Activated CD4-positive, alpha-beta memory T cell treated with anti-CD3 and anti-CD28 coated beads, Interleukin-2, amount 10 ng/mL, durations not matched to agents 7 days and 5 days (primary cell): ENCODE measurements at places on chromosomes 11 and 22.

DNA sequence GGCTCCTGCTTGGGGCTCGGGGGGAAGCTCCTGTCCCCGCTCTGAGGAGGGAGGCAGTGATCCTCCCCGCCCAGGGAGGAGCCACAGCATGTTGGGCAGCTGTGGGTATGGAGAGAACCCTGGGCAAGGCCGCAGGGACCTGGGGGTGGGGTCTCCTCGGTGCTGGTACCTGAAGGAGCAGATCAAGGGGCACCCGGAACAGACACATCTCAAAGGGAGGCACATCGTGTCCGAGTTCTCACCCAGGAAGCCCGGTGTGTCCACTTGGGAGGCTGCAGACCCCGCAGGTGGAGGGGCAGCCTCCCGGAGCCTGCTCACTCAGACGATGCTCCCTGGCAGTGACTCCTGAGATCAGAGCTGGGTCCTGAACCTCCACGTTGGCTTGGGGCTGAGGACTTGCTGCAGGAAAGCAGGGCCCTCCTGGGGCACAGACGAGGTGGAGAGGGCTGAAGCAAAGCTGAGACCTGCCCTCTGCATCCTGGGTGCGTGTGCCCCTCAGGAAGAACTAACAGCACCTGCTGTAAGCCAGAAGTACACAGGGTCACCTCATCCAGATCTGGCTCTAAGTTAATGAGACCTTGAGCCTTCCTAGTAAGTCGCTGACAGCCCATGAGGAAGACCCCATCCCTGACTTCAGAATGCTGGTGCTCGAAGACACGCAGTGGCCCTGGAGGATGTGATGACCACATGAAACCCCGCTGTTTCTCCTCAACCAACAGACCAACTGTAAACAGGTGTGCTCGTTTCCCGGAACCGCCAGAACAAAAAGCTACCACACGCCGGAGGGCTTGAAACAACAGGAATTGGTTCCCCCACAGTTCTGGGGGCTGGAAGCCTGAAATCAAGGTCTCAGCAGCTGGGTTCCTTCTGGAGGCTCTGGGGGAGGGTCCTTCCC, 5.9 kb upstream of the OSBPL5 start:
- DNase-seq, result no peak

GRCh38 chr22:37427135-37427710, at the start of gene ELFN2:
TSS of gene ELFN2 (minus strand) at chr22:37427479. CDS start at chr22:37375534, 51,945 bp downstream.
- DNase-seq, result no peak

DNA sequence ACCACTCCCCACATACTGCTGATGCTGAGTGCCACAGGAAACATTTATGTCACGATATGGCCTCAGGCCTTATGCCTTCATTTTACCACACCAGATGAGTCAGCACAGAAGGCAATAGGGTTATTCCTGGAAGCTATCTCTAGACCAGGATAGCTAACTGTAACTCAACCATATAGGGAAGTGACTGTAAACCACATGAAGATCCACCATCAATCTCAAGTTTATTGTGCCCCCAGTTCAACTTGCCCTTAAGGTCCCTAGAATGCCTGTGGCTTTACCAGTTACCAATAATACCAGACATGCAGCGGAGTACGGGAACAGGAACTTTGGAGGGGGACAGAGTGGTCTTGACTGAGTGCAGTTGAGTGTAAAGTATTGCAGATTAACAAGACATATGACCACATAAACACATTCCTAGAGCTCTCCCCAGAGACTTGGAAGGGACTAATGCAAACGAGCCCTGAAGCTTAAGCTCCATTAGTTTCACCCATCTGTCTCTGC, 180.9 kb downstream of the KIF18A start:
- no peak for DNase-seq

DNA sequence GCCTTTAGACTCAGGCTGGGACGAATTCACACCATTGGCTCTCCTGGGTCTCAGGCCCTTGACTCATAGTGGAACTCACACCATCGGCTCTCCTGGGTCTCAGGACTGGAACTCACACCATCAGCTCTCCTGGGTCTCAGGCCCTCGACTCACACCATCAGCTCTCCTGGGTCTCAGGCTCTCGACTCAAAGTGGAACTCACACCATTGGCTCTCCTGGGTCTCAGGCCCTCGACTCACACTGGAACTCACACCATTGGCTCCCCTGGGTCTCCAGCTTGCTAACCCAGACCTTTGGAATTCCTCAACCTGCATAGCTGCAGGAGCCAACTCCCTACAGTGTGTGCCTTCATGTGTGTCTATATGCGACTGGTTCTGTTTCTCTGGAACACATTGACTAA, 56.7 kb downstream of the SHISAL1 start:
- peak; percentile 12 for DNase-seq

- DNase-seq, result no peak
These were observed 57.5 kb upstream of the RBFOX2 start for GRCh38 chr22:36086170-36086490.

DNA sequence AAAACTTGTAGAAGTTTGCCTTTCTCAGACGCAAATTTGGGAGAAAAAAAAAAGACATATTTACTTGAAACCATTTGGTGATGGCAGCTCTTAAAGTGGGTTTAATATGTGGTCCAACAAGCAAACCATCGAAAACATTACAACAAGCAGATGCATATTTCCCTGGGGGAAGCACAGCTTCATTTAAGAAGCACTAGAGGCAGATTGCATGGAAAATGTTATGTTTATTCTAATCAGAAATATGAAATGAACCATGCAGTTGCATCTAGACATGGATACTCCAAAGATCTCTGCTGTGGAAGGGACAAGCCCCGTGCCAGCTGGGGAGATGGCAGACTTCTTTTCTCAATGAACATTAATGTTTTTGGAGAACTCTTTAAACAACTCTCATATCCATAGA, 57.4 kb upstream of the PARVA start:
- DNase-seq, result no peak

GRCh38 chr22:23038902-23039301, 31.4 kb upstream of the GNAZ start:
- DNase-seq, result no peak

DNA sequence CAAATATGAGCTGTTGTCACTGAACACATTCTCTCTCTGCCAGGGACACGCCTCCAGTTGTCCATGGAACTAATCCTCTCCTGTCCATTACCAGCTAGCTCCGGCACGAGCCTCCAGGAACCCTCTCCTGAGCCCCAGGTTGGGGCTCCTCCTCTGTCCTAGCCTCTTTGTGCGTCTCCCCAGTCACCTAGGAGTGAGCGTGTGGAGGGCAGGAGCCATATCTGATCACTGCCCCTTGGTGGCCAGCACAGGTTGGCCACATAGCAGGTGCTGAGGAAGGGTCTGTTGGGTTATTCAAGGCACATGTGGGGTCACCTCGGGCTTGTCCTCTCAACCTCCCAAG, 2.5 kb downstream of the SYVN1 start:
- DNase-seq, result no peak

DNA sequence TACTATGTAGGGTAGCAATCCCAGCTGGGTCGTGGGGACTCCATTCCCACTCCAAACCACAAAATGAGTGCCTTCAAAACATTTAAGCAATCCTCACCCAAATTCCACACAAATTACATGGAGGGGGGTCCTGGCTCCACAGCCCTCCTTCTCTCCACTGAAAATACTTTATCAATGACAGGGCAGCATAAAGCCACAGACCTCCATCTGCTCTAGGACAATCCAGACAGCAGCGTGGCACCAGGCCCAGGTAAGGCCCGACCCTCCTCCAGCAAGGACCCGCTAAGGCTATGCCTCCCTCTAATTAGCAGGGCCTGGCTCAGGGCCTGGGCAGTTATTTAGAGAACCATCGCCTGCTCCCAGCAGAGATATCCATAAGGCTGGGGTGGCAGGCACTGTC, at the start of gene PANX3:
PANX3 (plus strand) TSS at position 365 of the 400 bp plus-strand sequence. CDS start 129 bp downstream, outside the sequence.
- DNase-seq, result no peak

GRCh38 chr11:120516461-120517389, 5.2 kb downstream of the GRIK4 start:
- no peak for DNase-seq

- DNase-seq, result no peak
These were observed 13.0 kb upstream of the SLC39A13 start for GRCh38 chr11:47395223-47396048.

DNA sequence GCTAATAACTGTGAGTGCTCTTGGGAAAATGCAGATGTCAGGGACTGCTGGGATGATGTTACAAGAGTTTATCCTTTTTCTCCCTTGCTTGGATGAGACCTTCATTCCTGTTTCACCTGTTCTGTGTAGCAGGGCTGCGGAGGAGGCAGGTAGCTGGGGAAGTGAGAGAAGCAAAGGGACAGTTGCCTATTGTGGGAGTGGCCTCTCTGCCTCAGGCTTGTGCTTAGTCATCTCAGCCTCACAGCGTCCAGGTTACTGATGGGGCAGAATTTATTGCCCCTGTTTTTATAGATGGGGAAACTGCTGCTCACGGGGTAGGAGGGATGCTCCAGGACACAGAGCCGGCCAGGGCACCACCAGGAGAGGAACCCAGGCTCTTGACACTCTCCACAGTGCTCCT, 1.7 kb downstream of the STX3 start:
- DNase-seq, result no peak

GRCh38 chr11:61963282-61964057, 4.0 kb downstream of the FTH1 start:
- no peak for DNase-seq

DNA sequence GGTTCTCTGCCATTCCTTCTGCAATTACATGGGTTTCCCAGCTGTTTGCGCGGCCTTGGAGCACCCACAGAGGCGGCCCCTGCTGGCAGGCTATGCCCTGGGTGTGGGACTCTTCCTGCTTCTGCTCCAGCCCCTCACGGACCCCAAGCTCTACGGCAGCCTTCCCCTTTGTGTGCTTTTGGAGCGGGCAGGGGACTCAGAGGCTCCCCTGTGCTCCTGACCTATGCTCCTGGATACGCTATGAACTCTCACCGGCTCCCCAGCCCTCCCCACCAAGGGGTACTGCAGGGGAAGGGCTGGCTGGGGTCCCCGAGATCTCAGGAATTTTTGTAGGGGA, 2.6 kb downstream of the RCE1 start:
- DNase-seq, result no peak

DNA sequence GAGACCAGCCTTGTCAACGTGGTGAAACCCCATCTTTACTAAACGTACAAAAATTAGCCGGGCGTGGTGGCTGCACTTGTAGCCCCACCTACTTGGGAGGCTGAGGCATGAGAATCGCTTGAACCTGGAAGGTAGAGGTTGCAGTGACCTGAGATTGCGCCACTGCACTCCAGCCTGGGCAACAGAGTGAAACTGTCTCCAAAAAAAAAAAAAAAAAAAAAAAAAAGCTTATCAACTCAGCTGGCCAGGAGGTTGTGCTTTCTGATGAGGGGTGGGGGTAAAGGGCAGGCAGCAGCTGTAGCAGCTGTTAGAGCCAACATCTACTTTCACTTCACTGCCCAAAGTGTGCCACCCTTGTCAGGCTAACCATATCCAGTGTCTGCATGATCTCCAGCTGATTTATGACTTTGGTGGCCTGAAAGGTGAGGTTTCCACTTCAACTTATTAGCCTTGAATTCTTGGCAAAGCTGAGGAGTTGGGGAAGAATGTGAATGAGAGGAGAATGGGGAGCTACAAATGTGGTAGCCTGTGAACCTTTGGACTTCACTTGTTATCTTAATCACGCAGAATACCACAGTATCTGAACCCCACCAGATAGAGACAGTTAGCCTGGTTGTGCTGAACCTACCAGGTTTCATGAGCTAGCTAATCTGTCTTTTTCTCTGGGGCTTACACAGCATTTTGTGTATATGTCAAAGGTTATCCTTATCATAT, 19.6 kb downstream of the RNF121 start:
- no peak for DNase-seq

DNA sequence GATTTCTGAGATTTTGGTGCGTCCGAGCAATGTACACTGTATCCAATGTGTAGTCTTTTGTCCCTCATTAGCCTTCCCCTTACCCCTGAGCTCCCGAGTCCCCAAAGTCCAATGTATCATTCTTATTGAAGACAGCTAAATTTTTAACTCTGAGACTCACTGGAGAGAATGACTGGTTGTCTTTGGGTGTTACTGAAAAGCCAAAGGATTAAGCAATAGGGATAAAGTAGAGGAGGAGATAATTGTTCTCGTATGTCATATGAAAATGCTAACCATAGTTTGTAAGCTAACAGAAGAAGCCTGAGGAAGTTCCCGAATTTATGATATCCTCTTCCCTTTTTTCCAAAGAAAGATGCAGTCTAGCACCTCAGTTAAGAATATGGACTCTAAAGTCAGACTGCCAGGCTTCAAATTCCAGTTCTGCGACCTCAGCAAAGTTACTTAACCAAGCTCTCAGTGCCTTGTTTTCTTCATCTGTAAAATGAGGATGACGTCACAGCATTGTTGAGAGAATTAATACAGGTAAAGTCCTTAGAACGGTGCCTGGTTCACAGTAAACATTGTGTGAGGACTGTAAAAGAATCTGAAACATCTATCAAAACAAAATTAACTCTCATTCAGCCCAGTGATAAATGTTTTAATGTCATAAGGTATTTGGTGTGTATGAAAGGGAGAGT, 1.6 kb upstream of the MSANTD2 start:
- DNase-seq, result no peak

DNA sequence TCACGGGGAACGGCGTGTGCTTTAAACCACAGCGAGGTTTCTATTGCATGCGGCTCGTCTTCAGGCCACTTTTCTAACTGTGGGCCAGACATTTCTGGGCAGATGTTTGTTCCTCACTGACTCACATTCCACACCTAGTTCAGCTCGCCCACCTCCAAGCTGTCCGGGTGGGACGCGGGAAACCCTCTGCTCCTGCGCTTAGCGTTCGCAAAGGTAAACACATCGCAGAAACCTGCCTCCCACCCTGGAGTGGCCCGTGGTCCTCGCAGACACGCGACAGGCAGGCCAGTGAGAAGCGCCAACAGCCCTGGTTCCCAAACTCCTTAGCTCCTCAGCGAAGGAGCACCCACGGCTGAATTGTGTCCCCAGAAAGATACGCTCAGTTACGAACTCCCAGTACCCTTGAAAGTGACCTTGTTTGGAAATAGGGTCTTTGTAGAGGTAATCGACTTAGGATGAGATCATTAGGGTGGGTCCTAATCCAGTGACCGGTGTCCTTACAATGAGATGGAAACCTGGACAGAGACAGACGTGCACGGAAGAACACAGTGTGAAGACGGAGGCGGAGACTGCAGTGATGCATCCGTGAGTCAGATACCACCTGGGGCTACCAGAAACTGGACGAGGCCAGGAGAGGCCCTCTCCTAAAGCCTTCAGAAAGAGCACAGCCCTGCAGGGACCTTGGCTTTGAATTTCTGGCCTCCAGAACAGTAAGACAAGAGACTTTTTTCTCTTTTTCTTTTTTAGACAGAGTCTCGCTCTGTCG, 82.7 kb downstream of the CELSR1 start:
- no peak for DNase-seq

DNA sequence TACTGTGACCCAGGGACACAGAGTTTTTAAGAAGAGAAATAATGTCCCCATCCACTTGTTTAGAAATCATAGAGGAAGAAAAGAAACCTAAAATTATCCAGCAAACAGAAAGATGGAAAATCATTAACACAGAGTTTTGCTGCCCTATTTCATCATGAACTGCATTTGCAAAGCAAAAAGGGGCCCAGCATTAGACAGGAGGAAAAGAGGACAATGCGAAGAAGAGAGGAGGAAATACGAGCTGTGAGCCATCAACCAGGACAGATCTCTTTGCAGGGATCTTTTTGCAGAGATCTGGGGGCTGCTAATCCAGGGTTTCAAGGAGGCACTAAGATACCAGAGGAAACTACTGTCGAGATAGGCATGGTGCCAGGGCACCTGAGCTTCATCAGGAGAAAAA, 14.4 kb upstream of the NCAM1 start:
- no peak for DNase-seq

GRCh38 chr22:43381693-43382092, 30.1 kb upstream of the MPPED1 start:
- peak; percentile 26 for DNase-seq
